ENCODE measurements at places on chromosomes 7 and 10.

DNA sequence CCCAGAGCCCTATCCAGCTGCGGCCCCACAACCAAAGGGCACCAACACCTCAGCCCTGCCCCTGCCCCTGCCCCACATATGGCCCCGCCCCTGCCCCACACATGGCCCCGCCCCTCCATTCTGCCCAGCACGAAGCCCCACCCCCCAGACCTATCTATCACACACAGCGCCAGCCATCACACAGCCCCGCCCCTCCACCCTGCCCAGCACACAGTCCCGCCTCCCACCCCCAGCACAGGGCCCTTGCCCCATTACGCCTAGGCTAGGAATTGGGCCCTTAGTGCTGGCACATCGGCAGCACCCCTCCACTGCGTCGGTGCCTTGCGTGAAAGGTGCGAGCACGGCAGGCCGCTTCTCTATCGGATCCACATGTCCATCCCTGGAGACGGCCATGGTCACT is 126.8 kb downstream of the MAD1L1 start:
- DNase-seq = peak; percentile 77

GRCh38 chr7:91169830-91170191 is 94.4 kb upstream of the FZD1 start:
- peak; percentile 17 for DNase-seq

- peak; percentile 53 for DNase-seq
These were observed 8.1 kb upstream of the GRID1 start for GRCh38 chr10:86374664-86375063.

DNA sequence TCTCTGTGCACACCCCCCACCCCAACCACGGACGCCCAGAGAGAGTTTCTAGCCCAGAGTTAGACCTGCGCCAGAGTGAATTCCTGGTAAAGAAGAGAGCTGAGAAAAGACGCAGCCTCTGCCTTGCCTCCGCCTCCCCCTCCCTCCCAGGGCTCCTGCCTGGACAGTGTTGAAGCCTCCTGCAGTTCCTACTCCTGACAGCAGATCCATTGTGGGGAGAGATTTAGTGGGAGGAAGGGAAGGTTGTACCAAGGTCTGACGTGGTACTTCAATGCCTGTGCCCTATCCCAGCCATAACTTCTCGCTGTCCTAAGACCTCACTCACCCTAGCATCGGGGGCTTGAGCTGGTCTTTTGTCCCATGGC is 952 bp downstream of the SRRM3 start:
- DNase-seq = peak; percentile 86

- no peak for DNase-seq
These were observed 102.3 kb upstream of the FAM171A1 start for GRCh38 chr10:15473396-15473767.

DNA sequence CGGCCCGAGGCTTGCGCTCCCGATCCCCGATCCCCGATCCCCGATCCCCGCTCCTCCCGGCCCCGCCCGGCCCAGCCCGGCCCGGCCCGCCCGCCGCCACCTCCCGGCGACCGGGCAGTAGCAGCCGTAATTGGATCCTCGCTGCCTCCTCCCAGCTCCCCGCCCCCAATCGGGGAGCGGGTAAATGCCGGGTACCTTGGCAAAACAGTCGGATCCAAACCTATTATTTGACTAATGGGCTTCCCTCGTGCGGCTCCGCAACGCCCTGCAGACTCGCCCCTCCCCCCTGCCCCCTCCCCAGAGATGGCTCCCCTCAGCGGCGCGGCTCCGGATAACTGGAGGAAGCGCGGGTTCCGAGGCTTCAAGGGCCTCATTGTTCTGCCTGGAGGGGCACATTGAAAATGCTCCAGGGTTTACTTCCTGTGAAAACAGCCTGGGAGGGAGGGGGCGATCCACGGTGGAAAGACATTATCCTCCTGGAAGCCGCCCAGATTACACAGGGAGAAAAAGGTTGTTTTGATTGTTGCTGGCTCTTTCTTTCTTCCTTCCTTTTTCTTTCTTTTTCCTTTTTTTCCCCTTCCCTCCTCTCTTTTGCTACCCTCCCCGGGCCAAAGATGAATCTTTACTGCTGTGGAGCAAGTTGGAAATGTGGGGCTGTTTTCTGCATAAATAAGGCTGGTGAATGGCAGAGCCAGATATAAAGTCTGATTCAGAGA is 94.7 kb upstream of the ZMIZ1 start:
- DNase-seq = no peak

DNA sequence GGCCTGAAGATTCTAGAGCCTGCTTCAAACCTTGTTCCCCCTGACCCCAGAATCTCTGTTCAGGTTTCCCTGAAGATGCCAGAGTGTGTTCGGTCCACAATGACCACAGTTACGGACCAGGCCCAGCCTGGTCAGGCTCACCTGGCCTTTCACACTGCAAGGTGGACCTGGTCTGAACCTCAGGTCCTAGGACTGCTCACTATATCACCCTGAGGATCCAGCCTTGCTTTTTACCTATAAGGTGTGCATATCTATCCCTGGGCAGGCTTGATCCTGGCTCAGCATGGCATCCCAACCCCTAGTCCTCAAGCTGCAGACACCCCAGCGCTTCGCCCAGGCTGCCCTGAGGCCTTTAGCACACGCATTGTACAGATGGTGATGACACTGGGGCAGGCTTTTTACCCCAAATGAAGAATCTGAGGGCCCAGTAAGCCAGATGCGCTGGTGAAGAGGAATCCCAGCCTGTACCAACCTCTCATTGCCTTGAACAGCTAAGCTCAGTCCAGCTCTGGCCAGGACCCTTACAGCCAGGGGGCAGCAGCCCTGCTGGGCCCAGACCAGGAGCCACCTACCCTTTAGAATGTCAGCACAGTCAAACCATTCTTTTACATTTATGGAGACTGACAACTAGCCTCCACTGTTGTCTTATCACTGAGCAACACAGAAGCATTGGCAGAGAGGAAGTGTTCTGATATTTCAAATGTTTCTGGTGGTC is 28.0 kb downstream of the MAT1A start:
- DNase-seq = no peak

- peak; percentile 55 for DNase-seq
These were observed 5.1 kb downstream of the PRXL2A start for GRCh38 chr10:80413271-80413996.

- no peak for DNase-seq
These were observed 96.7 kb downstream of the ZRANB1 start for GRCh38 chr10:125038637-125039036.

GRCh38 chr10:5887029-5887428 is 2.7 kb downstream of the ANKRD16 start:
- no peak for DNase-seq

DNA sequence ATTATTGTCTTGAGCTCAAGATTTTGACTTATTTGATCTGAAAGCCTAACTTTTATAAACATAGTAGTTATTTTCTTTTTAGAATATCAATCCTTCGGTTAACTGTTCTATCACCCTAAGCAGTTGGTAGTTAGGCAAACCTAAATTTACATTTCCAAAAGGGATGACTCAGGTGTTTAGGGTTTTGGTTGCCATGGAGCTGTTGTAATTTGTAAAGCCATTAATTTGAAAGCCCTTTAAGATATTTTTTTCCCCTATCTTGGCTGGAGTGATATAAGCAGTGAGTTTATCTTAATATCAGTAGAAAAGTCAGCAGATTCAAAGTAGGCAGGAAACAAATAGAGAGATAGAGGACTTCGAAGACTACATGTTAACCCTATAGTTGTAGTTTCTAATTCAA is 1472.6 kb upstream of the CELF2 start:
- no peak for DNase-seq

GRCh38 chr10:96964131-96964530 is 132.0 kb downstream of the LCOR start:
- no peak for DNase-seq

DNA sequence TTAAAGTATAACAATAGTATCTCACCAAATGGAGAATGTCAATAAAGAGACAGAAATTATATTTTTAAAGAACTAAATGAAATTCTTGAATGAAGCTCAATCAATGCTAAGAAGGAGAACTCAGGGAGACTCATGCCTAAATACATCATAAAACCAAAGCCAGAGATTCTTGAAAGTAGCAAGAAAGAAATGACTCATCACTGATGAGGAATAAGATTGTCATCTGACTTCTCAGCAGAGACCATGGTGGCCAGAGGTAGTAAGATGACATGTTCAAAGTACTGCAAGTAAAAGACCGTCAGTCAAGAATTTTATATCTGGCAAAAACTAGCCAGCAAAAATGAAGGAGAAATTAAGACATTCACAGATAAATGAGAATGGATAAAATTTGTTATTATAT is 399.0 kb downstream of the GRID1 start:
- no peak for DNase-seq

- no peak for DNase-seq
These were observed 286.4 kb upstream of the MEOX2 start for GRCh38 chr7:15972862-15973275.

- DNase-seq = no peak
These were observed 135.1 kb downstream of the RAB11FIP2 start for GRCh38 chr10:117911684-117912083.

DNA sequence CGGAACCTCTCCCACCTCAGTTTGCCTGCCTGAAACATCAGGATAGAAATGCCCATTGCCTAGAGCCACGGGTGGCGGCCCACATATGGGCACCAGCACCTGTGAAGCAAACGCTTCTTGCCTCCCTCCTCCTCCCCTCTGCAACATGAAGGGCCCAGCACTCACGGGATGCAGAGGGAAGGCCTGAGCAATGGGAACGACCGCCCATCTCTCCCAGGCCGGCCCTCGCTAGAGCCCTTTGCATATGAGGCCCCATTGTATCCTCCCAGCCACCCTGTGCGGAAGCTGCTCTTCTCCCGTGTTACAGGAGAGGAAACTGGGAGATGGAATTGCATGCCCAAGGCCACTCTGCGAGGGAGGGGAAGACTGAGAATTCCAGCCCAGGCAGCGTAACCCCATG is 88.2 kb downstream of the RGS10 start:
- DNase-seq = no peak

DNA sequence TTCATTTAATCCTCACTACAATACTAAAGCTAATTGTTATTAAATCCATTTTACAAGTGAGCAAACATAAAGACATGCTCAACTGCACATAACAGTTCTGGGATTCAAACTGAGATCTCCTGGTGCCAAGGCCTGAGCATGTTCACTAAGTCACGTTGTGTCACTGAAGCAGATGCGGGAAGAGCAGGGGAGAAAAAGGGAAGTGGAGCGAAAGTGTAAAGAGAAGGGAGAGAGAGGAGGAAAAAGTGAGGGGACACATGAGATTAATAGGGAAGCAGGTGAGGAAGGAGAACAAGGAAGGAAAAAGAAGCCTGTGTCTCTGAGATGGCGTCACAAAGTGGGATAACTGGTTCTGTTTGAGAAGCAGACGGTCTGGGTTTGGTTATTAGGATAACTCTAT is 38.9 kb upstream of the KAT6B start:
- no peak for DNase-seq

- no peak for DNase-seq
These were observed 48.3 kb upstream of the TMEM236 start for GRCh38 chr10:17703706-17704105.

GRCh38 chr10:113610631-113611601 is 52.9 kb downstream of the NRAP start:
- no peak for DNase-seq

DNA sequence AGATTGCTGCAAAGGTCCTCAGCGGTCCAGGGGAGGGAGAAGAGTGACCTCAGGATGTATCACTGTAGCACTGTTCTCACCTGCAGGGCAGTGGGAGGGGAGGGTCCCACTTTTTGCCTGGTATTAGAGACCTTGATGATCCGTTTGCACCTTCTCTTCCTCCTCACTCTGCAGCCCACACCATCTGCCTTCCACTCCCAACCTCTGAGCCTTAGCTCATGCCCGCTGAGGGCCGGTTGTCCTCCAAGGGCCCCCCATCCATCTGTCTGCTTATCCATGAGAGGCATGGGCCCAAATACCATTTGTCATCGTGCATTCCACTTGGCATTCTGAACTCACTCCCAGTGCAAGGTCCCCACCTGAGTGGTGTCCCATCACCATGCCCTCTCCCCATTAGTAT is 64.6 kb upstream of the PCBD1 start:
- no peak for DNase-seq

- no peak for DNase-seq
These were observed 122.9 kb downstream of the LYZL1 start for GRCh38 chr10:29411666-29412315.

DNA sequence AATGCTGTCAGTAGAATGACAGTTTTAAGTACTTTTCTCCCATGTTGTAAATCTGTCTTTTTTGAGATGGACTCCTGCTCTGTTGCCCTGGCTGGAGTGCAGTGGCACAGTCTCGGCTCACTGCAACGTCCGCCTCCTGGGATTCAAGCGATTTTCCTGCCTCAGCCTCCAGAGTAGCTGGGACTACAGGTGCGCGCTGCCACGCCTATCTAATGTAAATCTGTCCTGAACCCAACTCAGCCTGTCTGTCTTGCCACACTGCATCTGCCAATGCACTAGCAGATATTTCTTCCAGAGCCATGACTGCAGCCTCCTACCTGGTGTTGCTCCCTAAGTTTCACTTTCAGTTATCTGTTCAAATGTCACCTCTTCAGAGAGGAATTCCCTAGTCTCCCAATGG is 264.1 kb downstream of the PHF14 start:
- no peak for DNase-seq

DNA sequence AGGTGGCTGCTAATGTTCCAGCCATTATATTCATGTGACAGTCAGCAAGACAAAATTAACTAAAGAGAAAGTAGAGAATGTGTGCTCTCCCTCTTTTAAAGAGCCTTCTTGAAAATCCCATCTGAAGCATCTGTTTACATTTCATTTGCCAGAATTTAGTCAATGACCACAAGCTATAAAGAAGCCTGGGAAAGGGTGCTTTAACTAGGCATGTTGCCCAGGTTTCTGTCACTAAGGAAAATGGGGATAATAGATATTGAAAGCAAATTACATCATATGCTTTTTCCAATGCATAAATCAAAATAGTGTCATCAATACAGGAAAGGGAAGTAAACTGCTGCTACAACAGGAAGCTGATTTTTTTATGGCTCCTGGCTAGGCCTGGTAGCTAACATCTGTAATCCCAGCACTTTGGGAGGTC is 67.7 kb downstream of the ELAPOR2 start:
- DNase-seq = no peak

DNA sequence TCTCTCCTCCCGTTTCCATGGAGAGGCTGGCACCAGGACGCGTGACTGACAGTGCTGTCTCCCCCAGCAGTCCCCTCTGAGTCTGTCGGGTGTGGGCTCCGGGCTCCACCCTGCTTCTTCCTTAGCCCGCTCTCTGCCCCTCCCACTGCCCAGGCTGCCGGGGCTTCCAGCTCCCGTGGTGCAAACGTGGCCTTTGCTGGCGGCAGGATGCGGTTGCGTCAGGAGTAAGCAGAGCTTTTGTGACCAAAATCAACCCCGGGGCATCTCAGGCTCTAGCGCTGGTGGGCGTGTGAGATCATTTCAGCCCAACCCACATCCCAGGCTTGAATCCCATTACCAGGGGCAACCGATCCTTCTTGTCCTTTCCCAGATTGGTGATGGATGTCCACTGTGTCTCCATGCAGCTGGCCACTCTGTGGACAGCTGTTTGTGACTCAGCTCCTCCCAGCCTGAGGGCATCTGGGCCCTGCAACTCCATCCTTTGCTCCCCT is 28.2 kb downstream of the PTPRE start:
- no peak for DNase-seq

GRCh38 chr7:138455609-138456008 is 4.5 kb upstream of the TRIM24 start:
- DNase-seq = no peak

- no peak for DNase-seq
These were observed 267.8 kb downstream of the PARD3 start for GRCh38 chr10:34547291-34547690.

Measured in SK-N-SH (cell line).